Skeletal muscle cell (primary cell): ENCODE measurements at places on chromosomes 6 and 20.

DNA sequence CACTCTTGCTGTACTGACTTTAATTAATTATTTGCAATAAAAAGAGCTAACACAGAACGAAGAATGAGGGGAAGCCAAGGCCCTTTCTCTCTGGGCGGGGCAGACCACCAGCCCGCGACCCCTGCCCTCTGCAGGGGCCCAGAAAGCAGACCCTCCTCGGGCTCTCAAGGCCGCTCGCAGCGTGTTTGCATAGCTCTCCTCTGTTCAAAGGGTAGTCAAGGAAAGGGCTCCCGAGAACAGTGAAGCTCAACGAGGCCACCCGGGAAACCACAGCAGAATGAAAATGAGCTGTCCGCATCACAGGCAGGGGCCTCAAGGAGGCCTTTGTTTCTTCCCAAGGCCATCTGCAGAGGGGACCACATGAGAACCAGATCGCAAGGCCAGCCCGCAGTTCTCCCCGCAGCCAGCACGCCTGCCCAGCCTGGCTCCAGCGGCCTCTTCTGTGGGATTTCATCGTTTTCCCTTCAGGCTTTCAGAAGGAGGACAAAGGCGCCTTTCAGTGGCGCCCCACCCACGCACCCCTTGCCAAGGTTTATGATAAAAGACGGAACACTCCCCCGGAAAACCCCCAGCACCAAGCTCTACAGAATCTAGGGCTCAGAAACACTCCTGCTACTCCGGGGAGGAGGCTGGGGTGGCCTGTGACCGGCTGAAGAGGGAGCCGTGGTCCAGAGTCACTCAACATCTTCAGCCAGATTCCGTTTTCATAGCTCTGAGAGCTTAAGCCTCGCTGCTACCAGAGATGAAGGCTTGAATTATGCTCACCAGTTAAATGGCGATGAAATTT, 25.3 kb downstream of the ACSS1 start:
- no peak for DNase-seq

- peak; percentile 71 for DNase-seq
Observed at GRCh38 chr6:2688401-2689064, 62.2 kb downstream of the MYLK4 start.

DNA sequence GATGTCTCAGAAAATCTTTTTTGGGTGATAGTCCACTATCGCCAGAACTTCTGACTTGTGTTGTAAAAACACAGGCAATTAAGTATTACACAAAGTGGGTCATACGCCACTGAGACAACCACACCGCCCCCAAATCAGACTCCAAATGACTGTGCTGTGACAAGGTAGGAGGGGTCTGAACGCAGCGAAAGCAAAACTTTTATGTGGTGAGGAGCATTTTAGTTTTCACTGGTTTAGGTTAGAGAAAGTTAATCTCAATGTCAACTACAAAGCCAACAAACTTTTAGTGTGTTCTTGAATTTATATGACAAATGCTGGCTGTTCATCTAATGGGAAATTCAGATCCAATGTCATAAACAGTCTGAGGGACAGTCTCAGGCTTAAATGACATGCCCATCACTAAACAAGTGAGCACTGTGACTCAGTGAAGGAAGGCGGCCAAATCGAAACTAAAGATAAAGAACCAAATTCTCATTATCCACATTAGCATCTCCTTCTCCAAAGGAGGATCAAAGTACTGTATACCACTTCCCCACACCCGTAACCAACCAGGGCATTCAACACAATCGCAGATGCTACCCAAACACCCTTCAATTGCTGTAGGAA, 186.7 kb downstream of the GJA10 start:
- no peak for DNase-seq

- DNase-seq: no peak
Observed at GRCh38 chr6:102229271-102229670, 835.8 kb downstream of the GRIK2 start.

- DNase-seq: no peak
Observed at GRCh38 chr20:22446613-22447446, 137.5 kb downstream of the FOXA2 start.

GRCh38 chr6:46690911-46691451, 3.3 kb downstream of the TDRD6 start:
- no peak for DNase-seq

GRCh38 chr6:12030993-12031550, 19.0 kb downstream of the HIVEP1 start:
- no peak for DNase-seq

DNA sequence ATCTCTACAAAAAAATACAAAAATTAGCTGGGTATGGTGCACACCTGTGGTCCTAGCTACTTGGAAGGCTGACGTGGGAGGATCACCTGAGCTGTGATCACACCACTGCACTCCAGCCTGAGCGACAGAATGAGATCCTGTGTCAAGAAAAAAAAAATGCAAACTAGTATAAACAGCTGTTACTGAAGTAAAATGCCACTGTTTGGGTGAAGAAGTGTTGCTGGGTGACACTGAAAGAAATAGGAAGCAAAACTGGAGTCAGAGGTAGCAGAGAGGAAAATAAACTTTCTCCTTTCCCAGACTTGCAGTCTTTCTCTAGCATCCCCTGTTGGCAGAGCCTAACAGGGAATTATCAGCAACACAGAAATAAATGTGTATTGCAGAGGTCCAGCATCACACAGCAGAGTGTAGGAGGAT, 241.2 kb upstream of the PREP start:
- DNase-seq: no peak

DNA sequence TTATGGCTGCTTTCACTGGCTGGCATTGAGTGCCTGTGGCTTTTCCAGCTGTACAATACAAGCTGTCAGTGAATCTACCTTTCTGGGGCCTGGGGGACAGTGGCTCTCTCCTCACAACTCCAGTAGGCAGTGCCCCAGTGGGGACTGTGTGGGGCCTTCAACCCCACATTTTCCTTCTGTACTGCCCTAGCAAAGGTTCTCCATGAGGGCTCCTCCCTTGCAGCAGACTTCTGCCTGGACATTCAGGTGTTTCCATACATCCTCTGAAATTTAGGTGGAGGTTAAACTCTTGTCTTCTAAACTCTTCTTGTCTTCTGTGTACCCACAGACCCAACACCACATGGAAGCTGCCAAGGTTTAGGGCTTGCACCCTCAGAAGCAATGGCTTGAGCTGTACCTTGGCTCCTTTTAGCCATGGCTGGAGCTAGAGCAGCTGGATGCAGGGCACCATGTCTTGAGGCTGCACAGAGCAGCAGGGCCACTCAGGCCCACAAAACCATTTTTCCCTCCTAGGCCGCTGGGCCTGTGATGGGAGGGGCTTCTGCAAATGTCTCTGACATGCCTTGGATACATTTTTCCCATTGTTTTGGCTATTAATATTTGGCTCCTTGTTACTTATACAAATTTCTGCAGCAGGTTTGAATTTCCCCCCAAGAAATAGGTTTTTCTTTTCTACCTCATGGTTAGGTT, 9.6 kb downstream of the PEX7 start:
- DNase-seq: no peak

GRCh38 chr20:64027981-64028685, 7.8 kb upstream of the C20orf204 start:
- DNase-seq: no peak

- peak; percentile 15 for DNase-seq
Observed at GRCh38 chr6:116461932-116462885, 1.0 kb downstream of the CALHM6 start.

- DNase-seq: no peak
Observed at GRCh38 chr20:37282556-37282955, 6.9 kb upstream of the MANBAL start.

- no peak for DNase-seq
Observed at GRCh38 chr20:30606990-30607389, 650.5 kb upstream of the DEFB115 start.

GRCh38 chr20:24663496-24663895, 194.1 kb downstream of the SYNDIG1 start:
- no peak for DNase-seq

GRCh38 chr6:113208726-113209125, 648.4 kb upstream of the MARCKS start:
- no peak for DNase-seq

DNA sequence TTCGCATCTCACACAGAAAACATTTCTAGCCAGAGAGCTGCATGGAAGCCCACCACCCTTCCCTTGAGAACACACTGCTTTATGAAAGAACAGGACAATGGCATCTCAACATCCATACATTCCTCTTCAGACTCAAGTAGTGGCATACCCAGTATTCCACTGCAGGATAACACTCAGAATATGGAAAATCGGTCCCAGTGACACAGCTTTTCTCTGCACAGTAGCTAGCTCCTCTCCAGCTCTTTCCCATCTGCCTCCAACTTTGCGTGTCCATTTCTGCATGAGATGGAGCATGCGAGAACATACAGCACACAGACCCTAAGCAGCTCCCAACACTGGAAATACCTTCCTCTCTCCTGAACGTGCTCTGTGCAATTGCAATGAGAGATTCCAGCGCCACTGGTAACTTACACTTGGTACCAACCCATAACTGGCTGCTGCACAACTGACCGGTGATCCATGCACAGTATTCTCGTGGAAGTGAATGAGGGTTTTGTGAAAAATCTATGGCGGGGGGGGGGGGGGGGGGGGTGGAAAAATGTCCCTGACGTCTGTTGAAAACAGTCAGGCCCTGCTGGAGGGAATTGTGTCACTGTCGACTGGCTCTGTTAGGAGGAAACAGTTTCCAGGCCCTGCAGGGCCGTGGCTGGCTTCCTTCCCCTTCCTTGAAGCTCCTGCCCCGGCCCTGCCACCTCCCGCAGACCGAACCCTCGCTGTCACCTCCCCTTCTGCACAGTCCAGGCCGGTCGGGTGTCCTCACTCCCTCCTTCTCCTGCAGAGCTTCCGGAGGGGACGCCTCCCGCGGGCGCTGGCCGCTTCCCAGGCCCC, 265.9 kb upstream of the QKI start:
- no peak for DNase-seq

- no peak for DNase-seq
Observed at GRCh38 chr6:16508959-16509358, 252.3 kb downstream of the ATXN1 start.

DNA sequence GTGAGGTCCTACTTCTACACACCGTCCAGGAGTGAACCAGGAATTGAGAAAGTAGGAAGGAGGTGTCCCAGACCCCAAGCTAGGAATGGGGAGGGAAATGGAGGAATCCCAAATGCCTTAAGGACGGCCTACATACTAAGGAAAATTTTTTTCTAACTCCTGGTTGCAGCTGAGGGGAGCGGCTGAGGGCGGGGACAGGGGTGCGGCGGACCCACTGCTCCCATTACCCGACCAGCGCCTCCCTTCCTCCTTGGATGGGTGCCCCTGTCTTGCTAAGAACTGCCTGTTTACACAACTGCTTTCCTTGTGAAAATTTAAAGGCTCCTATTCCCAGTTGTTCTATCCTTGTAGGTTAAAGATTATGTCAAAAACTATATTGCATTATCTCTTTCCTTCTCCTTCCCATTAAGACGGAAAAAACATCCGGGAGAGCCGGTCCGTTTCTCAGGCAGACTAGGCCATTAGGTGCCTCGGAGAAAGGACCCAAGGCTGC, 699 bp upstream of the HSPA1B start:
- peak; percentile 47 for DNase-seq

- peak; percentile 11 for DNase-seq
Observed at GRCh38 chr20:19947611-19948264, 69.4 kb upstream of the NAA20 start.

- DNase-seq: no peak
Observed at GRCh38 chr20:9068841-9069663, at the start of gene PLCB4. PLCB4 (plus strand) TSS chr20:9069087; CDS start chr20:9307815, 238,728 bp downstream.

DNA sequence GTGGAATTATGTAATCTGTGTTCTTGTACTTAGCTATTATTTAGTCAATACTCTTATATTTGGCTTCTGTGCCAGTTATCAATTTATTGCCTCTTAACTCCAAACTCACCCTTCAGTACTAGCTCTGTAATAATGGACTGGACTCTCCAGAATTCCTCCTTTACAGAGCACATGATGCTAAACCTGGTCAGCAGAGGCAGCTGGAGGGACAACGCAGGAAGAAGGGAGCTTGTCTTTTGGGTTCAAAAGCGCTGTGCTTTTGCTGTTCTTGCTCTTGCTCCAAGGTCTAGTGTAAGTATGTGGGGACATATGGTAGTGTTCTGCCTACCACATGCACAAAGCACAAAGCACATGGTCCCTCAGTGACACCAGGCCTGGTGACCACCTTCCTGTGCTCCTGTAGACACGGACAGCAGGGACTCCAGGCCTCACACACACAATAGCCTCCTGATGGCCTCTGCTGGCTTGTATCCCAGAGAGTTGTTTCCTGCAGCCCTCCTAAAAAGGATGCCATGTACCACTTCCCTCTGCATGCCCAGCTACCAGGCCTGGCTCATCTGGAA, 46.1 kb downstream of the CHD6 start:
- no peak for DNase-seq

GRCh38 chr20:52985687-52986086, 13.5 kb downstream of the TSHZ2 start:
- no peak for DNase-seq

- no peak for DNase-seq
Observed at GRCh38 chr20:34268851-34269636, 27.8 kb downstream of the ASIP start.

GRCh38 chr6:111657146-111657545, 51.5 kb upstream of the TRAF3IP2 start:
- DNase-seq: peak; percentile 40

DNA sequence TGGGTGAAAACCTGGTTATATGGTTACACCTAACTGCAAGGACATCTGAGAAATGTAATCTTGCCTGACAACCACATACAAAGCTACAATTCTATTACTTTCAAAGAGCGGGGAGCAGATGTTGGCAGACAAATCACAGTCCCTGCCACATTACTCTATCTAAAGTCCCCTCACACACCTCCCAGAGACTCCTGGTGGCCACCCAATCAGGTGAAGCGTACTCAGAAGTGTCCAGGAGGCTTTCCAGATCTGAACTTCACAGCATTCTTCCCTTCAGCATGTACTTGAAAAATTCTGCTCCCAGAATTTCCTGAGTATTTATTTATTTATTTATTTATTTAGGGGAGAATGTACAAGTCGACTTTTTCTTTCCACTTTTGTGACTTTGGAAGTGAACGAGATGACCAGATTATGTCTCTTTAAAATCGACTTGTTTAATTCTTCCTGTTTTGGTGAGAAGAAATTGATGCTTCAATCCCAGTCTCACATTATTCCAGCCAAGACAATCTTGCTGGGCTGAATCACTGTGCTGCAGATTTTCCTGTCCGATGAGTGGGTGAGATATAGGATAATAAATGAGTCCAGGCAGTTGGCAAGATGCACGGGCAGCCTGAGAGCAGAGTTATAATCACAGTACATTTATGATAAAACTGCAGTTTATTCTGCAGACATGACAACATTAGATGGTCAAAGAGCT, 46.9 kb upstream of the POPDC3 start:
- no peak for DNase-seq

- DNase-seq: no peak
Observed at GRCh38 chr6:149963212-149963461, 606 bp upstream of the ULBP1 start.

DNA sequence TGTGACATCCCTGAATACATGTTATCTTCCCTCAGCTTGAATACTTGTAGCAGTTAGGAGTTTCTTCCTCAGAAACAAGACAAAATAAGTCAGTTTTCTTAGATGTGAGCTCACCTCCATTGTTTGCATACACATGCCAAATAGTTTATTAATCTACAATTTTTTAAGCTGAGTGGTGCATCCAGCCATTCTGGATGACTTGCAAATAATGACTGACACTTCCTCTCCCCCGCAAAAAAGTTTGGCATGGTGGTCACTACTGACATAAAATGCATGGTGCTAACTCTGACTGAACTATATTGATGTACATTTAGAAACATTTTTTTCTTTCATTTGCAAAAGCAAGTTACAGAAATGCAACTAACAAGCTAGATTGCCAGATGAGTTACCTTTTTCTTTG, 55.5 kb downstream of the CYB5R4 start:
- no peak for DNase-seq
